ENCODE measurements at places on chromosomes 5 and 9.

DNA sequence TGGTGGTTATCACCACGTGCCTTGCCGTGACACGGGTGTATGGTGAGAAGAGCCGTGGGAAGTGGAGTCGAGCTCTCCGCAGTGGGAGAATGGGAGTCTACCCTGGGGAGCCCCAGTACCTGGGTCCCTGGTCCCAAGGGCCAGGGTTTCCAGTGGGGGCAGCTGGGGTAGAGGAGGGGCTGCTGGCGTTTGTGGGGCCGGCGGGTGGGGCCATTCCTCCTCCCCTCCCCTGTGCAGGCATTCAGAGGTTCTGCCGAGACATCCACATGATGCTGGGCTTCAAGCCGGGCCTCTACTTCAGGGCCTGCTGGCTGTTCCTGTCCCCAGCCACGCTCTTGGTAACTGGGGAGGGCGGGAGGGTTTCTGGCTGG, 14.7 kb downstream of the SLC6A7 start:
- no peak for DNase-seq

DNA sequence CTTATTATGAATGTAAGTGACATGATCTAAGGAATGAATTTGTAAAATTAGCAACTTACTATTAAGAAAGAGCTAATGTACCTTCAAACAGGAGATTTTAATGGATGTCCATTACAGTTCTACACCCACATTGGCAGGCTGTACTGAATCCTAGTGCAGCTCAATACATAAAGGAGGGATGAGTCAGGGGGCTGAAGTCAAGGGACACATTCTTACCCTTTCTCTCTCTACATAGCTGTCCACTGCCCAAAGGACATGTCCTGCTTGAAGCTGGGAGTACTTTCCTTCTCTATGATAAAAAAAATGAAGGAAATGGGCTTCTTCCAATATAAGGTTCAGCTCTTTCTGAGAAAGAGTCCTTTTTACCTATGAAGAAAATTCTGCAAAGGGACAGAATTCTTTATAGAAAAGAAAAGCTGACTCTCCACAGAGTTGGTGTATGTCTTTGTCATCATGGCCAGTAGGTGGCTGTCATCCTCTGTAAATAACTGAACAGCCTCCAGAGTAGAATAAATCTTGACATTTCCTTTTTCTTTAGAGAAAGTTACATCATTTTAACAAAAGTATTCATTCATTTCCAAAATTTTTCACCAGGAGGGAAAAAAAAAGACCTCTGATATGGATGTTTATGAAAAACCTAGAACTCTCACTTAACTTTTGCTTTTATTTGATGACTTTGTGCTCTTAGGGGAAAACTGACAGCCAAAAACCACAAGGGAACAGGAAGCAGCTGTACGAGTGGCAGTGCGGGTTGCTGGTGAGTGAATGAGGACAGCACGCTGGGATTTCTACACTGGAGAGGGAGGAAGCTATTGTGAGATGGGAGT, 13.1 kb upstream of the IFNA14 start:
- no peak for DNase-seq

DNA sequence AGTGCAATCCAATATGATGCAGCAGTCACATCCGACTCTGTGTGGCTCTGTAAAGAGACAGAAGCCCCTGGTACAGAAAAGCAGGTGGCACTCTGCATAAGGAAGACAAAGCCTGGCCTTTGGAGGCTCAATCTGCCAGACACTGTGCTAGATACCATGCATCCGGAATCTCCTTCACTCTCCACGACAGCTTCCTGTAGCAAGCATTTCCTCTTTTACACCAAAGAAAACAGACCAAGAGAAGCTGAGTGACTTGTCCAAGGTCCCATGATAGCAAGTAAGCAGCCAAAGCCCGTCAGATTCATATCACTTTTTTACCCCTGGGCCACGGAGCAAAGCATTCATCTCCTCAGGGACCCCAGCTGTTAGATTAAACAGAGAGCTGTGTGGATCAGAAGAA, 64.2 kb upstream of the SMIM23 start:
- DNase-seq = no peak

- no peak for DNase-seq
Observed at GRCh38 chr9:11686733-11687132, 1006.5 kb upstream of the TYRP1 start.

- DNase-seq = no peak
Observed at GRCh38 chr9:84597131-84597530, 72.4 kb upstream of the NTRK2 start.

Measured in stimulated activated CD8-positive, alpha-beta memory T cell treated with anti-CD3 and anti-CD28 coated beads, Interleukin-4, amount 100 ng/mL, for 1 hour (primary cell).